ENCODE measurements at places on chromosomes 16 and 17.

GRCh38 chr16:71669926-71670536, 44.0 kb downstream of the MARVELD3 start:
- DNase-seq: no peak

- DNase-seq: no peak
These were observed 6.3 kb downstream of the CRHR1 start for GRCh38 chr17:45790296-45790922.

DNA sequence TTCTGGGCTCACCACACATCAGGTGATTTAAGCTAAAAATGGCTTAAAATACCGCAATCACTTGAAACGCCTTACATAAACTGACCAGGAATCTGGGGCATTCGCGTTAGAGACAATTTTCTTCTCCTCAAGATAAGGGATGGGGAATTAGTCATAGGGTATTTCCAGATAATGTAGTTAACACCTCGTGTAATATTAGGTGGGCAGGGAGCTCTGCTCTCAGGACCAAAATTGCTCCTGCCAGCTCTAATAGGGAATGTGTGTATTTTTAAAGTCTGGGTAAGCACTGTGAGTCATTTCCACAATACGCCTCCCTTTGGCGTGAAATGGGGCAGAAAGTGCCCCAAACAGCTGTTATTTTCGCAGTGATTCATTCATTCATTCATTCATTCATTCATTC, 408.6 kb downstream of the MAF start:
- DNase-seq: no peak

DNA sequence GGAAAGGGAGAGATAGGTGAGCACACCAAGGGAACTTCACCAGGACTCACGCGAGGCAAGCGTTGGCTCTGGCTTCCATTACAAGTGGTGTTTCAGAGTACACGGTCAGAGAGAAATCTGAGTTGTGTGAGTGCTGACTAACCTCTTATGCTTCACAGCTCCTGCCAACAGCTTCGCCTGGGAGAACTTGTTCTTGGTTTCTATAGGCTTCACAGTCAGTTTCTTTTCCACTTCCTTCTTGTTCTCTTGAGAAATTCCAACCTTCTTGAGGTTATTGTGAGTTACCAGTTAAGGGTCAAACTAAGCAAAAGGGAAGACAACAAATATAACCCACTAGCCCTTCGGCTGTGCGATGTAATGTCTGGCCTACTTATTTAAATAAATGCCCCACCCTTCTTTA, 18.9 kb downstream of the PSME3IP1 start:
- no peak for DNase-seq

DNA sequence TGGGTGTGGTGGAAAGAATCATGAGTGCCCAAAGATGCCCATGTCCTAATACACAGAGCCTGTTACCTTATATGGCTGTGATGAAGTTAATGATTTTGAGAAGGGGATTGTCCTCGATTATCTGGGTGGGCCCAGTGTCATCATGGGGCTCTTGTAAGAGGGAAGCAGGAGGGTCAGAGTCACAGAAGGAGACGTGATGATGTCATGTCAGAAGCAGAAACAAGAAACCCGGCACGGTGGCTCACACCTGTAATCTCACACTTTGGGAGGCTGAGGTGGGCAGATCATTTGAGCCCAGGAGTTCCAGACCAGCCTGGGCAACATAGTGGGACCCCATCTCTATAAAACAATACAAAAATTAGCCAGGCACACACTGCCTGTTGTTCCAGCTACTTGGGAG, 55.2 kb upstream of the MGAT5B start:
- no peak for DNase-seq

GRCh38 chr17:49914664-49915063, 54.3 kb upstream of the DLX4 start:
- DNase-seq: no peak
